ENCODE measurements at places on chromosomes 13 and 19.
A peak's percentile ranks its signal among the peaks of the same experiment; 100 is the strongest.

DNA sequence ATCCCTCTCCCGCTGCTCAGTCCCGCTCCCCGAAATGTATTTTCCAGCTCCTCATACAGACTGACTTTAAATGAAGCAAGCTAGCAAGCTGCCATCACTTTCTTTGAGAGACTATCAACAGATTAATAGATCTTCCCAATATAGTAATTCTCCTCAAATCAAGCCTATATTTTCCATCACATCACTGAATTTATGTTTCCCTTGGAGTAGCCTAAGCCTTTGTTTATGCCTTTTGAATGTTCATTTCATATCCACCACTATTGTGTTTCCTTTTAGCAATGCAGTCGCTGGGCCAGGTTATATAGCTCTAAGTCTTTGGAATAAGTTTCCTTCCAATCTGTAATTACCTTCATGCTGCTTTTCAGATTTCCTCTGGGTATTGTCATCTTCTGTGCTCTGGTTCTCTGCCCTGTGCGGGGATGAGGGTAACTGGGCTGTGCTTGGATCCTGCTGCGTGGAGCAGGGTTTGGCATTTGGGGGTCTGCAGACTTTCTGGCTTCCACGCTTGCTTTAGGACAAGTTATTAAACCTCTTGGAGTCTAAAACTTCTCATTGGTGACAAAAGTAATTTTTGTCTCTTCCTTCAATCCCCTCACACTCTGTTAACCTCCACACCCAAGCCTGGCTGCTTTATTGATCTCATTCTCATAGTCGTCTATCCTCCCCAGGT is 256.9 kb downstream of the DLEU7 start:
- no peak overlapping the region for H3K4me3 ChIP-seq
- DNase-seq, result no peak
- no peaks in the 10 kb centered on the region for H3K36me3 ChIP-seq
- no peak overlapping the region for H3K27ac ChIP-seq
- no peaks in the 10 kb centered on the region for H3K4me1 ChIP-seq
- H3K27me3 ChIP-seq, result no peaks in the 10 kb centered on the region

DNA sequence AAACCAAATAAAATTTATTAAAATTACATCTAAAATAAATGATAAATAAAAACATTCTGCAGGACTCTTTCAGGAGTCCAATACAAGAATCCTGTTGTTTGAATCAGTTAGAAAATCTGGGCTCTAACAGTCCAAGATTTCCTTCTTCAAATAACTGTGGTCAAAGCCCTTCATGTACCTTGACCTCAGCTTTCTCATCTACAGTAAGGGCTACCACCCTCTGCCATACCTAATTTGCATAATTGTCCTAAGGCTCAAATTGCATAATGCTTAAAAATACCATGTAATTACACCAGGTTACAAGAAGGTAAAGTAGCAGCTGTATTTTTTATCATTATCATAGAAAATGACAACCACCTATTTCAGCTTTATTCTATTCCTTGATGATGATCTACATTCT is 54.3 kb downstream of the XPO4 start:
- H3K36me3 ChIP-seq, result peaks cover 10% of the 10 kb centered on the region
- no peak for DNase-seq
- no peaks in the 10 kb centered on the region for H3K4me1 ChIP-seq
- H3K4me3 ChIP-seq, result no peak overlapping the region
- no peaks in the 10 kb centered on the region for H3K27me3 ChIP-seq
- no peak overlapping the region for H3K27ac ChIP-seq

DNA sequence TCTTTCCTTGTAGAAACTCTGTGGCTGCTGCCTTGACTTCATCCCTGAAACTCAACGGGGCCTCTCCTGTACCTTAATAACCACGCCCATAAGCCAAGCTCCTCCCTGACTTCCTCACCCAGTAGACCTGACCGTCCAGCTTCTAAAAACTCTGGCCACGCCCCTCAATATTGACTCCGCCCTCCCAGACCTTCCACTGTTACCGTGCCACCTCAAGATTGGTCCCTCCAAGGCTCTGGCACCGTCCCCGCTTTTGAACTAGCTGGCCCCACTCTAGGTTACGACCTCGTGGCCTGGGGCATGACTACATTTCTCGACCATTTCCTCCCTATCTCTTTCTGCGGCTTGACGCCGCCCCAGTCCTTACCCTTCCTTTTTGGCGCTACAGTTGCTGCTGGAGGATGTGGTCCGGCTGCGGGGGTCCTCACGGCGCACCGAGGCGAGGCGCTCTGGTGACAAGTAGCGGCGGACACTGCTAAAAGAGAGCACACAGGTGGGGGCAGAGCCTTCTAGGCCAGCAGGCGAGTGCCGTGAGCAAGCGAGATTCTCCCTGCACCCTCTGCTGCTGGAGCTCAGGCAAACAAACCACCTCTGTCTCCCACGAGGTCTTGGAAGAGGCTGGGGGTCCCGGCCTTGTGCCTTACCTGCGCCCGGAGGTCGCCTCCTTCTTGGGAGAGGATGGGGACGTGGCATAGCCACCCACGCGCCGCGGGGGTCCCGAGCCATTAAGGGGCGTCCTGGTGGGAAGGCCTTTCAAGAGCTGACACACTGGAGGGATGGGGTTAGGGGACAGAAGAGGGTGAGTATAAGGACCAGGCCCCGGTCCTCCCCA is 2.3 kb upstream of the EML2 start:
- DNase-seq, result peak; percentile 13
- peaks cover 29% of the 10 kb centered on the region for H3K4me1 ChIP-seq
- peak overlapping the region; percentile 76 for H3K4me3 ChIP-seq
- no peaks in the 10 kb centered on the region for H3K27me3 ChIP-seq
- H3K27ac ChIP-seq, result peak overlapping the region; percentile 78

DNA sequence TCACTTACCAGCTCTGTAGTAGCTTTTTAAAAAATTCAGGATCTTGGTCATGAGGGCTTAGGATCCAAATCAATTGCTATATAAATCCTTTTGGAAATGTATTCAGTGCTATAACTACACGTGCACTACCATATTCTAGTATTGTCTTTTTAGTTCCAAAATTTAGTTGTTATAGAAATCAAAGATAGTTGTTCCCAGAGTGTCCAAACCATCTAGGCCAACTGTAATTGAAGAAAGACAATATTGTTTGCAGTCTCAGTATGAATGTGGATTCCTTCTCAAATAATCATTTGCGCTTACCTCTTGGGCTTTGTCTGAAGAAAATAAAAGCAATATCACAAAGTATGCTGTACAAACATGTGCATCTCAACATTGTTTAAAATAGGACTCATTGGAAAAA is 184.1 kb upstream of the EDNRB start:
- H3K27ac ChIP-seq, result no peak overlapping the region
- H3K36me3 ChIP-seq, result no peaks in the 10 kb centered on the region
- no peak overlapping the region for H3K4me3 ChIP-seq
- DNase-seq, result no peak

DNA sequence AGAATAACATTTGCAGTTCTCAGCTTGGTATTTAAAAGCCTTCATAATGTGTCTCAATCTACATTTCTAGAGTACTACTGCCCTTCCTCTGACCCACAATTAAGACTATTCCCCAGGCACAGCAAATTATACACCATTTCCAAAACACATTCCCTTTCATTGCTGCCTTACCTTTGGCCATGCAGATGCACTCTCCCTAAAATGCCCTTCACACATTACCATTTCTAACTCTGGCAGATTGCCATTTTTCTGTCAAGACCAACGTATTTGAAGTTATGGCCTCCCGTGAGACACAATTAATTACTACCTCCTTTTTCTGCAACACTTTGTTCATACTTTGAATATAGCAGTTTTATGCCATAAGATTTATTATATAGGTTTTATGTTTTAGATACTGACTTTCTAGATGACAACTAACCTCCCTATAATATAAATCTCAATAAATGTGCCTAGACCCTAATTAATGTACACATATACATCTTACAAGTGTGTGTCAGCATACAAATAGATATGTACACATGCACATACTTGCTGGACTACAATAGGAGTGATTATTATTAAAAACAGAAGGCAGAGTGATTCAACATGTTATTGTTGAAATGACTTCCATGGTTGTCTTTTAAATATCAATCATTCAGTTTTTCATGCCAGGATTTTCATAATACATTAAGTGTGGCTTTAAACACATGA is 2902.5 kb downstream of the PCDH9 start:
- H3K4me1 ChIP-seq, result no peaks in the 10 kb centered on the region
- H3K27me3 ChIP-seq, result no peaks in the 10 kb centered on the region
- H3K27ac ChIP-seq, result no peak overlapping the region

- H3K4me1 ChIP-seq, result no peaks in the 10 kb centered on the region
- no peak overlapping the region for H3K27ac ChIP-seq
- no peaks in the 10 kb centered on the region for H3K36me3 ChIP-seq
- DNase-seq, result no peak
Observed at GRCh38 chr13:111551204-111551820, 230.9 kb downstream of the TEX29 start.

GRCh38 chr19:1985588-1986356 is 29.7 kb downstream of the BTBD2 start:
- H3K27ac ChIP-seq, result no peak overlapping the region
- DNase-seq, result no peak
- H3K4me3 ChIP-seq, result no peak overlapping the region
- no peaks in the 10 kb centered on the region for H3K36me3 ChIP-seq
- no peaks in the 10 kb centered on the region for H3K27me3 ChIP-seq

Data from naive thymus-derived CD4-positive, alpha-beta T cell (primary cell).